ENCODE measurements at places on chromosomes 4 and X.

GRCh38 chrX:105098201-105098600 is 122.3 kb downstream of the TEX13A start:
- DNase-seq = no peak

- DNase-seq = no peak
Observed at GRCh38 chr4:53656421-53656981, 65.2 kb upstream of the LNX1 start.

DNA sequence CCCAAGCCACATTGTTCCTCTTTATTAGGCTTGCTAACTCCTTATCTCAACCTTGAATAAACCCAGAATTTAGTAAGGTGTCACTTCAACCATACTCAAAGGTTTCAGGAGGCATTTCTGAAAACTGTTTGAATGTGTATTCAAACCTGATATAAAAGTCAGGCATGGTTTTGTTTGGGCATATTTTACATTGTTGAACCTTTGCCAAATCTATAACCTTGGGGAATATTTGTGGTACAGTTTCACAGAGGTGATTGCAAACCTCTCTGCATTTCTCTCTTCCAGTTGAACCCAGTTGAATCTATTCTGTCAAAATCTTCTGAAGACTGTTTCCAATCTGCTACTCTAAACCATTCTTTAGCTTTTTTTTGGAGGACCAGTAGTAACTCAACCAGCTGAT is 409.0 kb downstream of the TECRL start:
- DNase-seq = no peak

GRCh38 chr4:70930530-70931256 is 28.5 kb downstream of the MOB1B start:
- no peak for DNase-seq

DNA sequence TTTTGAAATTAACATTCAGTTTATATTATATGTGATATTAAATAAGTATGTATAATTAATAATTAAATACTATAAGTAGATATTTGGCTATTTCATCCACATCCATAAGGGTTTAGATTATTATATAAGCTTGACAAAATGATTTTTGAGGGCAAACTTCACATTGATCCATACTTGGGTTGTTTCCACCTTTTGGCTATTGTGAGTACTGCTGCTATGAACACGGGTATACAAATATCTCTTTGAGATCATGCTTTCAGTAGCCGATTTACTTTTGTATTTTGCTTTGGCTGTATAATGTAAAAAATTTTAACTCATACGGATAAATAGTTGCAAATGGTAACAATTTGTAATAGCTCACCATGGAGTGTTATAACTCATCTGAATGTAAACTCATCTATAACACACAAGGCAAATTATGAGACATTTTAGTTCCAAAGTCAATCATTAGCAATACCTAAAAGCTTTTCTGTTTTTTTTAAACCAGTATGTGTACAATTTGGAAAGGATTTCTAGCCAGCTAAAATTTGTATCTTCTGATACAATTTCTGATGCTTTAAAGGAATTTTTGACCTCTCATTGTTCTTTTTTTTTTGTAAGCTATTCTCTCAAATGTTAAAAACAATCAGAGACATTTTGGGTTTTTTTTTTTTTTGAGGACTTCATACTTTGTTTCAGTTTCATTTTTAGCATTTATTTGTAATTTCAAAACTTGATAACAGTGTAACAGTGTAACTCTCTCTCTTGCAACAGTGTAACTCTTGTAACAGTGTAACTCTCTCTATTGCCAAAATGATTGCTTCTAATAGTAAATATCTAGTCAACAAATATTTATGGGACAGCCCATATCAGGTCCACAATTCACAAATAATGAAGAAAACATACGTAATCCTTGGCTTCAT is 51.8 kb upstream of the ARX start:
- DNase-seq = no peak

DNA sequence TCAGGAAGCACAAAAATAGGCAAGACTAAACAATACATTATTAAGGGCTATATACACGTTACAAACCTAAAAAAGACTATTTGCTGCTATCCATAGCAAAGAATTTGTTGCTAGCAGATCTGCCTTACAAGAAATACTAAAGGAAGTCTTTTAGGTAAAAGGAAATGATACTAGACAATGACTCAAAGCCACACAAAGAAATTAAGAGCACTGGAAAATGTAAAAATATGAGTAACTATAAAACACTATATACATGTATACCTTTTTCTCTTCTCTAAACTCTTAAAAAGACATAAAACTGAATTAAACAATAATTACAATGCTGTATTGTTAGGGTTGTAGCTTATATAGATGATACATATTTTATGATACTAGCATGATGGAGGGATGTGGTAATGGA is 25.7 kb downstream of the SLC9A7 start:
- no peak for DNase-seq

DNA sequence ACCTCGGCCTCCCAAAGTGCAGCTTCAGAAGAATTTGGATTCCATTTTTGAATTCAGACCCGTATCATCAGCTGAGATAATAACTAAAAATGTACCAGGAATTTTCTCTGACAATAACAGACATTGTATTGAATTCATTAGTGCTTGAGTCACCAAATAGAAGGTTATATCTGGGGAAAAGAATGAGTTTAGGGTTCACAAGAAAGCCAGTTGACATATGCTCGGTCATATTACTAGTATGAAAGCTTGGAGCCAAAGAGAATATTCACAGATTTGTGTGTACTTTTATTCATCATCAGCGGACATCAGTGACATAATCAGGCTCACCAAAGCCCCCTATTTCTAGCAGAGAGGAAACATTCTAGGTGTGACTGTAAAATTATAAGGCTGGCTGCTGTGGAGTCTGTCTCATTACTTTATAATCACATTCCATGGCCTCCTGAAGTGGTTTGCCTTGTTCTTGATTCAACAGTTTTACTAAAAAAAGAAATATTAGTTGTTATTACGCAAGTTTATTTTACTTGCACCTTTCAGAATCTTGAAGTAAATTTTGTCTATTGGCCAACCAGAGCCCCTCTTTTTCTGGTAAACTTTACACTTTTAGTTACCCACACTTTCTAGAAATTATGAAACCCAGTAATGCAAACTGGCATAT is 14.6 kb upstream of the DCTD start:
- no peak for DNase-seq

DNA sequence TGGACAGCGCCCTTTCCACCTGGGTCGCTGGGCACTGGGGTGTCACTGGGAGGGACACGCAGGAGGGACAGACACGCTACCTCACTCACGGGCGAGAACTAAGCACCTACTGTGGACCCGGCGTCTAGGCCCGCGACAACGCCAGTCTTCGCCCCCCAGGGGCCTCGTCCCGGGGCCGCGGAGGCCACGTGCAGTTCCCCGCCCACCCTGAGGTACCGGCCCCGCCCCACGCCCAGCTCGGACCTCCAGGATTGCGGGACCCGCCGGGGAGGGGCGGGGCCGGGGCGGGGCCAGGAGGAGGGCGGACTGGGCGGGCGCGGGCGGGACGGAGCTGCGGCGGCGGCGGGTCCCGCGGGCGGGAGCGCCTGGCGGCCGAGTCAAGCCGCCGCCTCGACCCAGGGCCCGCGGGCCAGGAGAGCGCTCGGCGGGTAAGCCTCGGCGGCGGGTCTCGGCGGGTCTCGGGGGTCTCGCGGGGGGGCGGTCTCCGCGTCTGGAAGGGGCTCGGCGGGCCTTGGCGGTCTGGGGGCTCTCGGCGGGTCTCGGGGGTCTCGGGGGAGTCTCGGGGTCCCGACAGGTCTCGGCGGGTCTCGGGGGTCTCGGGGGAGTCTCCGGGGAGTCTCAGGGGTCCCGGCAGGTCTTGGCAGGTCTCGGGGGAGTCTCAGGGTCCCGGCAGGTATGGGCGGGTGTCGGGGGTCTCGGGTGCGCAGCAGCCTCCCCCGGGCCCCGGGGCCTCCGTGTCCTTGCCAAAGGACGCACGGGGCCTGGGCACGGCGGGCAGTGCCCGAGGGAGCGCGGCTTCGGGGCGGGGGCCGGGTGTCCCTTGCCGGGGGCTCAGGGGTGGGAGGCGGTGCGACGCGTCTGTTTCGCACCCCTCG is at the start of gene SH3BP2:
Gene SH3BP2, plus strand, starts transcription at position 375 of the 875 bp plus-strand sequence. CDS start 27,533 bp downstream, outside the sequence.
- DNase-seq = no peak

DNA sequence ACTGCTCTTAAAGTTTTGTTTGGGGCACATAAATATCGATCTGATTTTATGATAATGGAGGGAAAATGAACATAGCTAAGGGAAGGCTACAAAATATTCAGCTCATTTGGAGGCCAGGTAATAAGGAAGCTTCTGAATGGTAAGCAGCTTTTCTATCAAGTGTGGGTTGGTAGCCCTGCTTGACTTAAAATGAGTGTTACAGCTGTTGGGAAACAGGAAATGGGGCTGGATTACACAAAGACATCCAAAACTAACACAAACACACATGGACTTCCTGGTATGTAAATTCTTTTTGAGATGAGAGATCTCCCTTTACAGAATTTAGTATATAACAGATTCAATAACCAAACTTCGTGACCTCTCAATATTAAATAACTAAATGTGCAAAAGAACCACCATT is 58.0 kb downstream of the FGF16 start:
- DNase-seq = no peak

DNA sequence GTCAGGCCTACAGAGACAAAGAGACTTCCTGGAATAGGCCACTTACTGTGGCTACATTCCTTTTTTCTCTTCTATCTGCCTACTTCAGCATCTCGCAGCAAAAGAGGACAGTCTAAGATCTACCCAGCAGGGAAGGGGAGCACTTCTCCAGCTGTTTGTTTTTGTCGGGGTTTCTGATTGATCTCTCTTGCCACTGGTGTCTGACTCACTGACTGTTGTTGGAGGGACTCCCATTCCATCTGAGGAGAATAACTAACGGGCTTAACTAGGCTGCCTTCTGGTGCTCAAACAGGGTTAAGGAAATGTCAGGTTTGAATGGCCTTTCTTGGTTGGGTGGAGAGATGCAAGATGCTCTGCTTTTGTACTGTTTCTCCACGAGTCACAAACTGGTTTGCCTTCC is 100.2 kb upstream of the TMEM164 start:
- no peak for DNase-seq

- DNase-seq = no peak
Observed at GRCh38 chr4:173539986-173540385, 10.0 kb upstream of the HAND2 start.

DNA sequence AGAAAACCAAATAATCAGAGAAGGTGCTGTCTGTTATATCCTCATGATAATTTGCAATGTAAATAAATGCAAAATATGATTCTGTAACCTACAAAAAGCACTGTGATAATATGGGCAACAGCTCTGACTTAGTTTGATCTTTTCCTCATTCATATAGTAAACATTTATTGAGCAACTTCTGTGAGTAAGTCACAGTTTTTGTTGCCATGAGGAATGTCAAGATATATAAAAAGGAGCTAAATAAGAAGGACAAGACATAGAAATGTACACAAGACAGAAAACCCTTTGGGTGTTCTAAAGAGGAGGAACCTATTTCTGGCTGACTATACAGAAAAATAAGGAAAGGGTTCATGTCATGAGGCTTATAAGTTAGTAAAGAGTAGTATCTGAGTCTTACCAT is 44.3 kb downstream of the ARSJ start:
- no peak for DNase-seq

DNA sequence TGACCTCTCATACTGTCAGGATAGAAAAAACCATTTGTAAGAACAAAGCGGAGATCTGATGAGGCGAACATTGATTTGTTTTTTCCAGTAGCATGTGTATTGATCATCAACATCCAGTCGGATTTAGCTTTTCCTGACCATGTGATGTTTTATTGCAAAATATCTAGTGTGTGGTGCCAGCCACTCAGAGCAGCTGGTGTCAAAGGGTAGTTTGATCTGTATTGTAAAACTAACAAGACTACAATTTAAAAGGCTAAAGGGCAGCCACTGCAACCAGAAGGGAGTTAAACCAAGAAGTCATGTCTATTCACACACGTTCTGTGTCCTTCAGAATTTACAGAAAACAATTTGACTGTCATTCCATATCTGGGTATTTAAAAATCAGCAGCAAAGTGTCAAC is 719.0 kb upstream of the FRG1 start:
- no peak for DNase-seq

- DNase-seq = no peak
Observed at GRCh38 chr4:157196046-157196445, 24.5 kb upstream of the GRIA2 start.

DNA sequence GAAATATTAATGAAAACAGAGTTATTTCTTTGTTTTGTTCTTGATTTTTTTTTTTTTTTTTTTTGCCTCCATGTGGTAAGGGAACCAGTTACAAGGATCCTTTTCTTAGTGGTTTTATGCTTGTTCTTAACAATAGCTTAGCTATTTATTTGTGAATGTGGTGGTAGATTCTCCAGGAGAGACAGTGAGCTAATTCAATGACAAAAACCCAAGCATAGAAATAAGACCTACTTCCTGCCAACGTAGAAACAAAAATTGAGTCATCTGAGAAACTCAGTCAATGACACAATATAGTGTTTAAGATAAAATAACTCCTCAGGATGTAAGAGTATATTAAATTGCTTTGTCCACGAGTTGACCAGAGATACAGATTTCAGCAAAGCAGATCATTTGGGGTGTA is 863.8 kb upstream of the PABPC4L start:
- DNase-seq = no peak

- no peak for DNase-seq
Observed at GRCh38 chr4:180160195-180160983, 2082.8 kb upstream of the TENM3 start.

DNA sequence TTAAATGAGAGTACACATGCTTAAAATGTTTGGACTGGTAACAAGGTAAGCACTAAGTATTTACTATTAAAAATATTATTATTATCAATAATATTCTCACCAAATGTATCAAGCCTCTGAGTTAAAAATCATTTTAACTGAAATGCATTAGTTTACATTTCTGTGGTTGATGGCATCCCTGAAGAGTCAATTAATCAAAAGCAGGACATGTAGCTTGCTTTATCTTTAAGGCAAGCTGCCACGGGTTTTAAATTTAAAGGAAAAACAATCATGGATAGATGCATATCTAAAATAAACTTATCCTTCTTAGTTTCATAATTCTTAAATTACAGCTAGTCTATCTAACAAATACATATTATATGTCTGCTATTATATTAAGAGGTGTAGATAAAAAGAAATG is 584.8 kb upstream of the INTU start:
- DNase-seq = no peak

DNA sequence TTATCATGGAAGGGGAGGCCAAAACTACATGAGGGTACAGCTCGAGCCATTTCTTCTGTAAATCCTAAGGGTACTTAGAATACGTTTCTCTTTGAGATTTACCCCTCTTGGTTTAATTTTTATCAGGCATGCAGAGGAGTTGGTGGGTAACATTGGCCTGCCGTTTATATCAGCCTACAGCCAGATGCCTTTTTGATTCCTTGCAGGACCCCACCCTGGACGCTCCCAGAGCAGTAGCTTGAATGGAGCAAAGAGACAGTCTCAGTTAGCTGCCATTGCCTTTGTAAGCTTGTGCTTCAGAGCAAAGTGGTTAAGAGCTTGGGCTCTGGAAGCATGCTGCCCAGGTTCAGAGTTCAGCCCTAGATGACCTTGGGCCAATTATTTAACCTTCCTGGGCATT is 9.0 kb downstream of the DOCK11 start:
- DNase-seq = no peak

- no peak for DNase-seq
Observed at GRCh38 chrX:39470588-39471407, 627.0 kb downstream of the BCOR start.
